ENCODE measurements at places on chromosomes 3 and 15.

GRCh38 chr15:77507911-77508310 lies 87.2 kb downstream of the HMG20A start:
- no peak for DNase-seq

GRCh38 chr15:80549654-80550053 lies 145.5 kb upstream of the ABHD17C start:
- DNase-seq: peak; percentile 33

GRCh38 chr3:69282181-69282580 lies 103.7 kb downstream of the FRMD4B start:
- no peak for DNase-seq

DNA sequence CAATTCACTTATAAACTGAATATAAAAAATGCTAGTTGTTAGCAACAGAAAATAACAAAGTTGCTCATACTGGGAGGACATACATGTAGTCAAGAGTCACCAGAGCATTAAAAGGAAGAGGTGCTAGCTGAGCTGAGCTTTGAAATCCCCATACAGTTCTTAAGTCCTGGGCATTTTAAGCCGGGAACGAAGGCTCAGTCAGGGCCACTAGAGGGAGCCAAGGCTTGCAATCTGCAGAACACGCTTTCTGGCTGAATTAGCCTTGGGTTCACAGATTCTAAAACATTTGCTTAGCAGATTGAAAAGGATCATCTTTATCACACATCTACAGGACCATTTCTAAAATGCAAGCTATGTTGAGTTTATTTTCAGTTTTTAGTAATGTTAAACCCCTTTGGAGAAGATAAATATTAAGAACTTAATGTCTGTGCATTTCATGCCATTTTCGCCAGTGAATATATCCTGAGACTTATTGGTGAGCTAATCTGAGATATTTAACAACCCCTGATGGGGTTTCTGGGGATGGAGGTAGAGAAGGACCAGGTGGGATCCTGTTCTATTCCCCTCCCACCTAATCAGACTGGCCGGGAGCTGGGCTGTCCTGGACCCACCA lies 26.3 kb upstream of the MNS1 start:
- DNase-seq: peak; percentile 68

DNA sequence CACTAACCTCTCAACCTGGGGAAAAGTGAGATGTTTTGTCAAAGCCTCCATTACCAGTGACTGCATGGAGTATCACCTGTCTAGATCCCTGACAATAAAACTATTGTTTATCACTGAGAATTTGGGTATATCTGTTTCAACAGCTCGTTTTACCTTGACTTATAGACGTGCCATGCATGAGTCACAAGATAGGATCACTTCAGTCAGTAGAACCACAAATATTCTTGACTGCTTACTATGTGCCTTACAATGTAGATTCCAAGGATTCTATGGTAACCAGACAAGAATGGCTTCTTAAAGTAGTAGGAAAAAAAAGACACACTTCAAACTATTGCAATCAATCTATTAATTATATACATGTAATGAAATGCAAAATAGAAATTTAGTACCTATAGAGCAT lies 55.7 kb upstream of the GRM7 start:
- peak; percentile 53 for DNase-seq

Data from fibroblast of skin of scalp (primary cell).